ENCODE measurements at places on chromosomes 16 and 17.

DNA sequence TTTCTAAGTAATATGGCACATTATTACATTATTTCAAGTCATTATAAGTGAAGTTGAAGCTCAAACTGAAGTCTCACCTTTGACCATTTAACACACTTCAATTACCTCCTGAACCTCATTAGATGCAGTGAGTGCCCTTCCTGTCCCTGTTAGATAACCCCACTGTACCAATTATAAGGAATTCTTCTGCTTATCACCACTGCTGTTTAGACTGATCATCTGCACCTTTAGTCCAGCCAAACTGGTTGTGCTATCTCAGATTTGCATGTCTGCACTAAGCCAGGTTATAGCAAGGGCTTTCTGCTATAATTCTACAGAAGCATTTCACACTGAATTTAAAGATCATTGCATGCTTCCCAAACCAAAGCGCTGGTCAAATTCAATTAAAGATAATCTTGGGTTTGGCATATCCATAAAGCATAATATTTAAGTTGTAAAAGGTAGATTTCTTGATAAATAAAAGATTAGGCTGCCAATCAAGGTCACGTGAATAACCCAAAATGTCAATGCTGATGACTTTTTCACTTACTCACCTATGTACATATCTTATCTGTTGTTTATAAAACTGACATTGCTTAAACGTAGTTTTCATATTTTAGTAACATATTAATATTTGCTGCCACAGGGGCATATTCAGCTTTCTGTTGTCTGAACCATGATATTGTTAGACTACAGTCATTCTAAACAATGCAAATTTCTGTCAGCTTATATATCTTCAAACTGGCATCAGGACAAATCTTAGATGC is 11.9 kb downstream of the ITFG1 start:
- DNase-seq: no peak

GRCh38 chr17:33980193-33980592 is 274.9 kb upstream of the CCL2 start:
- DNase-seq: no peak

DNA sequence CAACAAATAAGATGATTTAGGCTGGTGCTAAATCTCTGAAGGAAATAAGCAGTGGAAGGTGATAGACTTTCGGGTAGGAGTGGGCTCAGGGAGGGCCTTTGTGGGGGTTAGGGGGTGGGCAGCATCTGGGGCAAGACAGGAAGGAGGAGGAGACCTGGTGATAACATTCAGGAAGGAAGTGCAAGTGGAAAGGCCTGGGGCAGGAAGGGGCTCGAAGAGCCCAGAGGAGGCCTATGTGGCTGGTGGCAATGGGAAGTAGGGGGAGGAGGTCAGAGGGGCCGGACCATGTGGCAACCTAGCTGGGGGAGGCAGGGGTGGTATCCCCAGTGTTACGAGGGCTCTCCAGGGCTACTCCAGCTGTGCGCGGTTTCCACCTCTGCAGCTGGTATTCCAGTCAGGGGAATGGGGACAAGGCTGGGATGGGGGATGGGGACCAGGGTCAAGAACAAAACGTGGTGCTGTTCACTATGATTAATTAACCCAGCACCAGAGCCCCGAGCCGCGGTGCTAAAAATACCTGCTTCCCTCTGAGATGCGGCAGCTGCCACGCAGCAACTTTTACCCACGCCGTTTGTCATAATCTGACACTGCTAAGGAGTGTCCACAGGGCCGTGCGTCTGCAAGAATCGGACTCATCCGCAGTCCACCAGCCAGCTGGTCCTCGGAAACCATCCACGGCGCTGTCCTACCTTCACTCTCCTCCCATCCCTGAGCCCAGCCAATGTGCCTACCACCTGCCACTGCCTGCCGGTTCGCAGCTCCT is 5.2 kb upstream of the CCDC182 start:
- no peak for DNase-seq

DNA sequence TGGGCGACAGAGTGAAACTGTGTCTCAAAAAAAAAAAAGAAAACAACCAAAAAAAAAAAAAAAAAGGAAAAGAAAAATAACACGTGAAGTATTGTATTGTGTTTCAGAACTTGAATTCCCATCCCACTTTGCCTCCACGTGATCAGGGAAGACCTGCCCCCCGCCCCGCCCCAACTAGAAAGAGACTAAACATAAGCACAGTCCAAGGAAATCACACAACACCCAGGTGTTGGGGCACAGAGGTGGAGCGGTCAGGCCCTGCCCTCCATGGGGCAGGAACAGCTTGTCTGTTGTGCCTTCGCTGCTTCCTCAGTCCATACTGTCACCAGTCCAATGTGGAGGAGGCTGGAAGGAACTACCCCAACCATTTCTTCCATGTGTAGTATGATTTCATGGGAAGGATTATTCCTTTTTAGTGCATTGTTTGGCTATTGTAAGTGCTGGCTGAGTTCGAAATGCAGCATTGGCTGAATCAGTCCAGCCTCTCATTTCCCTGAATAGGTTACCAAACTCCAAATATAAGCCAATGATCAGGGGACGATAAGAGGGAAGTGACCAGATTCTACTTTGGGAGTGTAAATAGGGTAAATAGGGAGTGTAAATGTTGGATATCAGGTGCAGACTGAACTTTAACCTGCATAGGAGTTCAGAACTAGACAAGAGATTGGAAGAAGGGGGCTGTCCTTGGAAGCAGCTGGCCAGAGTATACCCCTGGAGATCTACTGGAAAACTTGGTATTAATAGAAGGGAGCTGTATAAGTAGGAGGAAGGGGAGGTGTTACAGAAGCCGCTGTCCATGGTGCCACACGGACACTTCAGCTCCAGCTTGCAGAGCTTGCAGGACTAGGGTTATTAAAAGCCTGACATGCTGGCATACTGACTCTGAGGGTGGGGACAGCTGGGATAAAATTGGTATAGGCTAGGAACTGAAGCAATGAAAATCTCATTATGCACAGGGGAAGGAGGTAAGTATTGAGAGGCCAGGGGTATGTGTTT is 50.7 kb downstream of the TANGO6 start:
- DNase-seq: no peak

DNA sequence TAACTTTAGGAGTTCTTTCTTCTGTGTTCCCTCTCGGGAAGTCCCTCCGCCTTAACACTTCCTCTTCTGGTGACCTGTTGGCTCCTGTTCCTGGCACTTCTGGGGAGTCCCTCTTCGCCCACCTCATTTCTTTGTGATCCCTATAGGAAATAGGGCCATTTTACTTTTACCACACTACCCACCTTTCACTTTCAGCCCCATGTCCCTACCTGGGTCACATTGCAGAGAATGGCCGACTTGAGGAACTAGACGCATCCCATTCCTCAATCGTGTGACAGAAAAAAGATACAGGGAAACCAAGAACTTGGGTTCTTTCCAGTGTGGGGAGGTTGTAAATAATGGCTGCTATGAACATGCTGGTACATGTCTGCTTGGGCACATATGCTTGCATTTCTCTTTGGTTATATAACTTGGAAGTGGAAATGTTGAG is 6.6 kb downstream of the IL21R start:
- peak; percentile 21 for DNase-seq

DNA sequence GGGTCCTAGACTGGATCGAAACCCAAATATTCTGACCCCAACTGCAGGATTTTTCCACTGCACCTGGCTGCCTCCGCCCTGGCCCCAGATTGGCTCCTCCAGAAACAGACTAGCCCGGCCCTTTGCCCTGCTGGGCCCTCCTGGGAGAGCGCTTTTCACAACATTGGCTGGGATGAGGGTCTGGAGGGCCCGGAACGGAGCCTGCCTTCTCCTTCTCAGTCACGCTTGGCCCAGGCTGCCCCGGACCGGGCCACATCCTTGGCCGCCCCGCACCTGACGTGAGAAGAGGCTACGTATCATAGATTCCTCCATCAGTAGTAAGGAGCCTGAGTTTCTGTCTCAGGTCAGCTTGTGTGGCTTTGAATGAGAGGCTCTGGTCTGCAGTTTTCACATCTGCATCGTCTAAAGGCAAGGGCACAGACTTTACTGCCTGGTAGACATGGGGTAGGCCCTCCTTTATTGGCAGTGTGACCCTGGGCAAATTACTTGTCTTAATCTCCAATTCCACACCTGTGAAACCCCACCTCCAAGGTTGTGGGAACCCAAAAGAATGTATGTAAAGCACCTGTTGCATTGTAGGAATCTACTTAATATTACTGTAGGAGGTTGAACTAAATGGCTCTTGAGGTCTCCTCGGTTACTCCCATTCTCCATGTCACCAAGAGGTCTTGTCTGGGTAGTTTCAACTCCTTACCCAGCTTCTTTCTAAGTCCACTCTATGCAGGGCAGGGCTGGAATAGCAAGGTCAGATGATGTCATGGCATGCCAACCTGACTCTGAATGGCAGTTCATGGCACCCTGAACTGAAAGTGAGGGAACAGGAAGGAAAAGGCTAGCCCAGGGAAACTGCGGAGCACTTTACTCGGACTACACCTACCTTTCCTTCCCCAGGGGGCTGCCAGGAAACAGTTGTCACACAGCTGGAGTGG is 661 bp downstream of the LRRC3C start:
- no peak for DNase-seq

- no peak for DNase-seq
Measured at GRCh38 chr16:50915120-50915519, 173.2 kb downstream of the CYLD start.

- DNase-seq: no peak
Measured at GRCh38 chr16:80113873-80114574, 426.8 kb upstream of the DYNLRB2 start.

Data from mammary epithelial cell (primary cell).